ENCODE measurements at places on chromosomes 7 and 10.

- DNase-seq, result peak; percentile 63
Observed at GRCh38 chr10:11875494-11876281, 52.5 kb downstream of the PROSER2 start.

GRCh38 chr10:96283756-96284155, 12.4 kb upstream of the BLNK start:
- no peak for DNase-seq

GRCh38 chr10:47361293-47361692, 13.1 kb downstream of the RBP3 start:
- no peak for DNase-seq

GRCh38 chr7:130048906-130049305, 2.3 kb downstream of the ZC3HC1 start:
- DNase-seq, result no peak

DNA sequence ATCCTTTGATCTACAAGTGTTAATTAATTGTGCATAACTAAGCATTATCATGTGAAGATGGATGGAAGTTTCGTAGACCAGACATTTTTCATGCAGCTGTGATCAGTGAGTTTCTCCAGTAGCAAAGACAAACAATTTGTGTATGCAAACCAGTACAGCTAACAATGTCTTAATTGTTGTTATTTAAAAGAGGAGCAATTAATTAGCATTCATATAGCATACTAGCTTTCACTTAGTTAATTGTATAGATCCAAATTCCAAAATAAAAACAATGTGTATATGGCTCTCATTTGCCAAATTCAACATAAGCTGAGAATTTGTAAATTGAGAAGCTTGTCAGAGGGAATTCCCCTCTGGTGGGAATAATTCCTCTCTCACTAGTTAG, 22.6 kb upstream of the PRKCQ start:
- DNase-seq, result no peak

- DNase-seq, result no peak
Observed at GRCh38 chr7:2993868-2994267, 49.8 kb downstream of the CARD11 start.

DNA sequence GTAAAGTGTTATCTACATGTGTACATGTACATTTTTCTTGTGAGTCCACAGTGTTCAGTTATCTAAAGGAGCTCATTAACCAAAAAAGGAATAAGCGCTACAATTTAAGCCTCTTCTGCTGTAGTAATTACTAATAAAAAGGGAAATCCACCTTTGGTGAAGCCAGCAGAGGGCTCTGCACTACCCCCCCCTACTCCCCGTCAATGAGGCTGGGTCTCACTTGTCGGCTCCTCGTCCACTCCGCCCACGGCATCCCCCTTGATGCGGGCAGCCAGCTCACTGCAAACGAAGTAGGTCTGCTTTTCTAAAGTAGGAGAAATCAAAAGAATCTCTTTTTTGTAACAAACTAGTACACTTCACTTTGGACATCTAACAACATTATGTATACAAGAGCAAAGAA, 4.7 kb upstream of the WASHC2A start:
- no peak for DNase-seq

DNA sequence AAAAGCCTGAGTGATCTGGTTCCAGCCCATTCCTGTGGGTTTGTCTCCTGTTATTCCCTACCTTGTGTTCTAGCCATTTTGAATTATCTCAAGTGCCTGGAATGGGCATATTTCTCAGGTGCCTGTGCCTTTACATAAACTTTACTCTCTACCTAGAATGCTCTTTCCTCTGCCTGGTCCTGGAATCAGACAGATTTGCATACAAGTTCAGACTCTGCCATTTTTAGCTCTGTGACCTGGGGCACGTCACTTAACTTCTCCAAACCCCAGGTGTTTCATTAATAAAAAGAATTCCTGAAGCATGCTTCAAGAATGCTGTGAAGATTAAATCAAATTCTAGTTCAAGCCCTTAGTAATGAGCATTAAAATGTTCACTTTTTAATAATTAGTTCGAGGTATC, 7.8 kb downstream of the DCLRE1A start:
- DNase-seq, result no peak

GRCh38 chr7:27459021-27459730, 203.5 kb downstream of the HIBADH start:
- DNase-seq, result no peak

DNA sequence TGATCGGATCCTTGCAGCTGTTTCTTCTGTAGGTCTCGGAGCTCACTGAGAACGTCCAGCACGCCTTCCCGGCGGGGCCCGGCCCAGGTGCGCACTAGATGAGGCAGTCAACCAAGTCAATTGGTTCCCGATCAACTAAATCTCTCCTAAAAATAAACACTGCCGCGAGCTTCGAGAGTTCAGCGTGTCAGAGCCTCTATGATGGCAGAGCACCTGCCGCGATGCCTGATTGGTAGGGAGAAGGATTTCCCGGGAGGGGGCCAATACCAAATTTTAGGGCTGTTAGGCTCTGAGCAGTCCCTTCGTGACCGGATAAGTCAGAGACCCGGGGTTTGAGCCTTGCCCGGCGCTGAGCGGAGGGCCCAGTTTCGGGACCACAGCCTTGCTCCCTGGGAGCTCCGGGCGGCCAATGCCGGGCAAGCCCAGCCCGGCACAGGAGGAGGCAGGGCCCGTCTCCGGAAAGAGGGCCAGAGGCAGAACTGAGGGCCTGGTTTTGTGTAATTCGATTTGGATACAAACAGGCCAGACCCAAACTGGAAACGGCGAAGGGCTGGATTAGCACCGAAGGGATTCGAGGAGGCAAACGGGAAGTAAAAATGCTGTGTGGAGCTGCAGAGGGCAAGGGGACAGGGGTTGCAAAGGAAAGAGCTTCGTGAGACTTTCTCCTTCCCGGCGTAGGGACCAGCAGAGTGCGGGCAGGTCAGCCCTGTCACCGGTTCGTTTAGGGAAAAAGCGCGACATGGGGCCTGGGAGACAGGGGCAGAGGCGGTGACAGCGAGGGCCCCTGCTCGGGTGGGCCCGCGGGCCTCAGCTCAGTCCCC, 569 bp downstream of the SLC26A5 start:
- DNase-seq, result no peak

DNA sequence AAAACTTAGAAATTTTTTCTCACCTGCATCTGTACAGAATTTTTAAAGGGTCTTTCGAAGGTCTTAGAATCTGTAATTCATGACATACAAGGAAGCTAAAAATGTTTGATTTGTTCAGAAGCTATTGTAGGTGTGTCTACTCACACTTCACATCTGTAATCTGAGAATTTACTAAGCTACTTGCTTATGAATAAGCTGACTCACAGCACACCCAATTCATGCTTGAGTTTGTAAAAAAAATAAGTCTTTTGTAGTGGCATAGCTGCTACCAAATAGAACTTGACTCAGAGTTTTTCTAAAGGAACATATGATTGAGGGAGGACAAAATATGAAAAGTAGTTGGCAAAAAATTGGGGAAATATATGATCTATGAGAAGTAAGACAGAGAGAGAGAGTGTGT, 12.7 kb upstream of the AGR2 start:
- no peak for DNase-seq

DNA sequence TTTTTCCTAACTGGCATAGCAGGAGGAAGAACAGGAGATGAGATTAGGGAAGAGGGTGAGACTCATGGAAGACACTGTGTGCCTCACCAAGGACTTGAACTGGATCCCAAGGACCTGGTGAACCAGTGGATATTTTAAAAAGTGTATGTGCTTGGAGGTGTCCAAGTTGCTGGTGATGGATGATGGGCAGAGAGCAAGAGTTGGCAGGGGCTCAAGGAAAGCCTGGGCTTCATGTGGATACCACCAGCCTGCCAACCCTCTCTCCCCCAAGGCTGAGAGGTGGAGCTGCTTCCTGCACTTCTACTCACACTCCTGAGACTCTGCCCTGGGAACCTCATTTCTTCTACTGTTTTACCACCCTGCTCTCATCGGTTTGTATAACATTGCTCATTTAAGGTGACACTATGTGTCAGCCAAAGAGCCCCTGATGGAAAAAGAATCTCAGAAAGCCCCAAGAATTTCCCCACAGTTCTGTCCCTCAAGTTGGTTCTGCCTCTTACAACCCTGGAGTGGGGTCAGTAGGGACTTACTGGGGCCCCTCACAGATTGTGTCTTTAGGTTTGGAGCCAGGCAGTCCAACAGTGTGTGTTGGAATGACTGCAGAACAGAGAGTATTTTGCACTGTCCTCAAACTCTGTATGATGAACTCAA, 56.2 kb upstream of the PDCD4 start:
- no peak for DNase-seq

- DNase-seq, result no peak
Observed at GRCh38 chr10:109961174-109962001, 38.1 kb upstream of the XPNPEP1 start.

GRCh38 chr10:131654471-131655087, 246.2 kb upstream of the PPP2R2D start:
- DNase-seq, result no peak

- no peak for DNase-seq
Observed at GRCh38 chr10:54139819-54140428, 661.1 kb downstream of the PCDH15 start.

DNA sequence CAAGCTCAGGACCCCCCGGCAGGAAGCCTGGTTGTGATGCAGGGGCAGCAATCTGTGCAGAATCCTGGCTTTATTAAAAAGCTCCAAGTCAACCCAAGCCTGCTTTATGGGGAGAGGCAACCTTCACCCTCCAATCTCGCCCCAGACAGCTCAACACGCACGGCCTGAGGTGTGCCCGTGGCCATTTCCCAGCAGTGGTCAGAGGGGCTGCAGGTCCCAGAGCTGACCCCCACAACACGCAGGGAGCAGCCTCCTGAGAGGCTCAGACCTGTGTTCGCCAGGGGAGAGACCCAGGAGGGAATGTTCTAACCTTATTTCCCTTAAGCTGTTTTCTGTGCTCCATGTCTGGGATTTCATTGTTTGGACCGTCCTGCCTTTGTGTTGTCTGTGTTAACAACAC, 108.2 kb downstream of the CTBP2 start:
- no peak for DNase-seq

GRCh38 chr7:30196408-30196807, 61.6 kb downstream of the MTURN start:
- DNase-seq, result no peak

- DNase-seq, result no peak
Observed at GRCh38 chr10:33422471-33423153, 88.1 kb upstream of the NRP1 start.

- DNase-seq, result no peak
Observed at GRCh38 chr7:26166684-26167266, 14.8 kb downstream of the NFE2L3 start.

GRCh38 chr7:30464231-30464671, 14.3 kb downstream of the NOD1 start:
- DNase-seq, result no peak

GRCh38 chr7:5528071-5528814, 104.6 kb upstream of the TNRC18 start:
- DNase-seq, result no peak

GRCh38 chr10:13189961-13190360, 28.6 kb downstream of the MCM10 start:
- no peak for DNase-seq

GRCh38 chr7:4164556-4164955, 517.5 kb upstream of the FOXK1 start:
- no peak for DNase-seq

DNA sequence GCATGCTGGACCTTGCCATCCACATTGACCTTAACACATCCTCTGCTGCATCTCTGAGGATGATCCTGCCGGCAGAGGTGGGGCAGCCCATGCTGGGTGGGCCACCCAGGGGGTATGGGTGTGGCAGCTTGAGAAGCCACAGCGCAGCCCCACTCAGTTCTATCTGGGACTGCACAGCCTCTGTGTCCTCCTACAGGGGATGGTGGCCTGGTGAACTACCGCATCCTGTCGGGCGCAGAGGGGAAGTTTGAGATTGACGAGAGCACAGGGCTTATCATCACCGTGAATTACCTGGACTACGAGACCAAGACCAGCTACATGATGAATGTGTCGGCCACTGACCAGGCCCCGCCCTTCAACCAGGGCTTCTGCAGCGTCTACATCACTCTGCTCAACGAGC, 12.2 kb upstream of the C10orf105 start:
- no peak for DNase-seq

- DNase-seq, result no peak
Observed at GRCh38 chr10:21264271-21264670, 261.2 kb downstream of the SKIDA1 start.

DNA sequence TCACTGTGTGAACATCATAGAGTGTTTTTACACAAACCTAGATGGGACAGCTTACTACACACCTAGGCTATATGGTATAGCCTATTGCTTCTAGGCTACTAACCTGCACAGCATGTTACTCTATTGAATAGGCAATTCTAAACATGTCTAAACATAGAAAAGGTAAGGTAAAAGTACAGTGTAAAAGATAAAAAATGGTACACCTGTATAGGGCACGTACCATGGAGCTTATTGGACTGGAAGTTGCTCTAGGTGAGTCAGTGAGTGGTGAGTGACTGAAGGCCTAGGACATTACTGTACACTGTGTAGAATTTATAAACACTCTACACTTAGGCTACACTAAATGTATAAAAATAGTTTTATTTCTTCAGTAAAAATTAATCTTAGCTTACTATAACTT, 182.0 kb upstream of the THSD7A start:
- no peak for DNase-seq

DNA sequence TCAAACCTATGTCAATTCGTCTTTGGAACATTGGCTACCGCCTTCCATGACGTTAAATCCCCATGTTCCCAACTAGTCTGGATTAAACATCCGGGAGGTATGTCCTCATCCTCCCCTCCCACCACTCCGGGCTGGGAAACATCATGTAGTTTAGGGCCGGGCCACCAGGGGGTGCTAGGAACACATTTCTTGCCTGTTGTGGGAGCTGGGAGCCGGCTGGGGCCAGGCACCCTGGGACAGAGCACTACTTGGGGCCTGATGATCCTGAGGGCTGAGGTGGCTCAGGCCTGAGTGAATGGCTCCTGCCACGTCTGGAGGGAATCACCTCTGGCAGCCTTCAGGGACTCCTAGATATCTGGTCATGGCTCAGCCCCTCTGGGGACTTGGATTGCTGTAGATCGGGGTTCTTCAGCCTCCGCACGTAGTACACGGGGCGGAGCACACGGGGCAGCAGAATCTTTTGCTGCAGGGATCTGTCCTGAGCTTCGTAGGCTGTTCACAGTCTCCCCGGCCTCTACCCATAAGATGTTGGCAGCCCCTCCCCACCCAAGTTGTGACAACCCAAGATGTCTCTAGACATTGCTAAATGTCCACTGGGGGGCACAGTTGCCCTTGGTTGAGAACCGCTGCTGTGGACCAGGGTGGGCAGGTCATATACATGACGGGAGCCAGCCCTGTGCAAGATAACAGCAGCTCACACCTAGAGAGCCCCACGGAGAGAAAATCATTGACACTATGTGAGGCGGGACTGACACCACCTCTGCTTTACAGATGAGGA, 141.2 kb upstream of the ZNF716 start:
- DNase-seq, result no peak

Measured in HS-5 (cell line).